ENCODE measurements at places on chromosomes 1 and 21. TPM values are rescaled to one million over a fixed set of nuclear protein-coding genes. Genes with fewer than 3 reads are reported as not detected.

The LRRC53 gene
- total RNA-seq = not detected

DNA sequence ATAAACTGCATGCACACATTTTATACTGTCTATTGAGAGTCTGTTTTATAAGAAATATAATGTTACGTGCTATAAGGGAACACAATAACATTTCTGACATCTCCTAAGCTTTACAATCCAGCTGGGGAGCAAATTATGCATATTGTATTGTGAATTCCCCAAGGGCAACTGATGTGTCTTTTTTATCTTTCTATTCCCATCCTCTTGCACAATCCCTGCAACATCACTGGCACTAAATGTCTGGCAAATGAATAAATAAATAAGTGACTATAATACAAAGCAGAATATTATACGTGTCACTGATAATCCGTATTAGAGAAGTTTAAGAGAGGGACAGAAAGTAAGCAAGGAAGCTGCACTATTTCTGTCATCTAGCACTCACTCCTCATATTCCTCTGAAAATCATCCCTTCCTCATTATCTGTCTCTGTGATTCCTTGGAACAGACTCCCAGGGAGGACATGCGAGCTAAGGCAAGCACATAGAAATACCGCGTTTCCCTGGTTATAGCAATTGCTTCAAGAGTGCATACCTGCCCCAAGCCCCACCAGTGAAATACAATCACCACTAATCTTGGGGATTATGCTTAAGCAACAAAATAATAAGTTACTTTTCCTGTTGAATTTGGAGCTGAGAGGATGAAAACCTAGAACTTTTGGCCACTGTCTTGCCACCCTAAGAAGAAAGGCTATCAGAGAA lies 205.4 kb downstream of the SMYD3 start:
- H3K4me3 ChIP-seq = no peak overlapping the region
- no peak overlapping the region for H3K27ac ChIP-seq
- DNase-seq = no peak
- H3K27me3 ChIP-seq = no peaks in the 10 kb centered on the region
- no peaks in the 10 kb centered on the region for H3K4me1 ChIP-seq

The SLC30A2 gene
- not detected for total RNA-seq

GRCh38 chr1:17045634-17046333 lies 8.0 kb downstream of the SDHB start:
- no peak for DNase-seq
- H3K4me1 ChIP-seq = no peaks in the 10 kb centered on the region
- H3K36me3 ChIP-seq = peaks cover 14% of the 10 kb centered on the region
- peak overlapping the region; percentile 3 for H3K27ac ChIP-seq

The B3GALT5 gene
- 23.8 TPM for total RNA-seq

DNA sequence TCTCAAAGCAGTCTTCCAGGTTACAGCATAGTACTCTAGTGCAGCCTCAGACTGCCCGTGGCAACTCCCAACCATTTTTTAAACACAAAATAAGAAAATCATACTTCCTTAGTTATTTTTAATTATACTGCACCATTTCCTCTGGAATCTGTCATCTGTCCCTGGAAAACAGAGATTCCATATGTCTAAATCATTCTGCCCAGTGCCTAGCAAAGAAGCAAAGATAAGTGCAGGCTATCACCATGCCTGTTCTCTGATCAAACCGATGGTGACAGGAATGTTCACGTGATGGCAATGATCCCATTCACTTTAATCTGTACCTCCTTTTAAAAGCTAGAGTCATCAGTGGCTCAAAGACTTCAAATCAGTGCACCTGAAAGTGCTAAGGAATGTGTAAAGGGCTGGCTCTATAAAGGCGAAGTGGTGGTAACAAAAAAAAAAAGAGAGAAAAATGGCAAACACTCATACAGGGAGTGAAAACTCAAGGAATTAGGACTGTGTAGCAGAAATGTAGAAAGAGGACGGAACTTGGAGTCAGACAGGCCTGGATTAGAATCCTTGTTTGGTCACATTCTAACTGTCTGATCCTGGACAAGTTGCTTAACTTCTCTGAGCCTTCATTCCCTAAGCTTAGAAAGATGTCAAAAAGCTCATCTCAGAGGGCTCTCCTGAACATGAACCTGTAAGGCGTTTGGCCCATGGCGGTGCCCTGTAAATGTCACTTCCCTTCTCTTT lies 9.9 kb upstream of the CCN1 start:
- H3K27me3 ChIP-seq = no peaks in the 10 kb centered on the region
- no peak overlapping the region for H3K27ac ChIP-seq
- H3K36me3 ChIP-seq = no peaks in the 10 kb centered on the region
- H3K4me3 ChIP-seq = no peak overlapping the region
- DNase-seq = peak; percentile 19

- H3K27me3 ChIP-seq = no peaks in the 10 kb centered on the region
- no peak overlapping the region for H3K4me3 ChIP-seq
- no peak for DNase-seq
- H3K4me1 ChIP-seq = peaks cover 3% of the 10 kb centered on the region
Measured at GRCh38 chr1:42214447-42214871, 49.9 kb upstream of the GUCA2A start.

The MARCKSL1 gene
- total RNA-seq = 557 TPM

- H3K27me3 ChIP-seq = no peaks in the 10 kb centered on the region
- no peak for DNase-seq
- no peak overlapping the region for H3K27ac ChIP-seq
- peaks cover 40% of the 10 kb centered on the region for H3K36me3 ChIP-seq
- H3K4me3 ChIP-seq = no peak overlapping the region
- no peaks in the 10 kb centered on the region for H3K4me1 ChIP-seq
Measured at GRCh38 chr1:11204396-11205190, 15.4 kb downstream of the ANGPTL7 start.

GRCh38 chr1:119541389-119541788 lies 34.4 kb downstream of the HSD3B1 start:
- no peak for DNase-seq
- no peak overlapping the region for H3K4me3 ChIP-seq
- H3K4me1 ChIP-seq = no peaks in the 10 kb centered on the region
- H3K27me3 ChIP-seq = no peaks in the 10 kb centered on the region
- H3K27ac ChIP-seq = no peak overlapping the region

DNA sequence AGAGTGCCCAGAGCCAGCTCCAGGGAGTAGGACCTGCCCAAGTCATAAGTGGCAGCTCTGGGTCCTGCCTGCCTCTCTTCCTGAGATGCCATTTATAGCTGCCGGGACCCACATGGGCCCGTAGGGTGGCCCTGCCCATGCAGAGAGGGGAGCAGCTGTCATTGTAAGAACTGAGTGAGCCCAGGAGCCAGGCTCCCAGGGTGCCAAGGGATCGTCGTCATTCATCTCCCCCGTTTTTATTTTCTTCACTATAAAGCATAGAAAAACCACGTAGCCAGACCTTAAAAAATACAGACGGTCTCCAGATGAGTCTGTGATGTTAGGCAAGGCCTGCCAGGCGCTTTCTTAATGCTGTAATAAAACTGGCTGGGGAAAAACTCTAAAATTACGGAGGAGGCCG lies 90.7 kb downstream of the IGSF21 start:
- H3K27me3 ChIP-seq = no peaks in the 10 kb centered on the region
- no peaks in the 10 kb centered on the region for H3K36me3 ChIP-seq
- H3K27ac ChIP-seq = no peak overlapping the region
- H3K4me3 ChIP-seq = no peak overlapping the region
- DNase-seq = no peak

DNA sequence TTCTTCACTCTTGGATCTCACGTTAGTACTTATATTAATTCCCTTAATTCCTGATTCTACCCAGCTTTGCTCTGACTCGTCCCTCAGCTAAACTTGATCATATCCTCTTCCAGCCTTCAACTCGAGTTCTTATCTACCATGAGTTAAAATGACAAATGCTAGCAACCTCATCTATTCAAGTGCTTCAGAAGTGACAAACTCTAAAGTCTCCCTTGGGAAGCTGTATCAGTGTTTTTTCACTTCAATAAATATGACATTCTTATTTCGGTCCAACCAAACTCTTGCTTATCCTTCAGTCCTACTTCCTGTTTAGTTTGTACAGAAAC lies 75.3 kb downstream of the FOXJ3 start:
- no peaks in the 10 kb centered on the region for H3K36me3 ChIP-seq
- H3K27ac ChIP-seq = no peak overlapping the region
- H3K4me1 ChIP-seq = no peaks in the 10 kb centered on the region
- no peak overlapping the region for H3K4me3 ChIP-seq
- no peaks in the 10 kb centered on the region for H3K27me3 ChIP-seq

- H3K4me1 ChIP-seq = no peaks in the 10 kb centered on the region
- no peaks in the 10 kb centered on the region for H3K27me3 ChIP-seq
- DNase-seq = peak; percentile 36
- H3K27ac ChIP-seq = no peak overlapping the region
- H3K36me3 ChIP-seq = no peaks in the 10 kb centered on the region
- no peak overlapping the region for H3K4me3 ChIP-seq
Measured at GRCh38 chr1:19825298-19825697, 10.2 kb upstream of the RNF186 start.

The DPT gene
- total RNA-seq = not detected

DNA sequence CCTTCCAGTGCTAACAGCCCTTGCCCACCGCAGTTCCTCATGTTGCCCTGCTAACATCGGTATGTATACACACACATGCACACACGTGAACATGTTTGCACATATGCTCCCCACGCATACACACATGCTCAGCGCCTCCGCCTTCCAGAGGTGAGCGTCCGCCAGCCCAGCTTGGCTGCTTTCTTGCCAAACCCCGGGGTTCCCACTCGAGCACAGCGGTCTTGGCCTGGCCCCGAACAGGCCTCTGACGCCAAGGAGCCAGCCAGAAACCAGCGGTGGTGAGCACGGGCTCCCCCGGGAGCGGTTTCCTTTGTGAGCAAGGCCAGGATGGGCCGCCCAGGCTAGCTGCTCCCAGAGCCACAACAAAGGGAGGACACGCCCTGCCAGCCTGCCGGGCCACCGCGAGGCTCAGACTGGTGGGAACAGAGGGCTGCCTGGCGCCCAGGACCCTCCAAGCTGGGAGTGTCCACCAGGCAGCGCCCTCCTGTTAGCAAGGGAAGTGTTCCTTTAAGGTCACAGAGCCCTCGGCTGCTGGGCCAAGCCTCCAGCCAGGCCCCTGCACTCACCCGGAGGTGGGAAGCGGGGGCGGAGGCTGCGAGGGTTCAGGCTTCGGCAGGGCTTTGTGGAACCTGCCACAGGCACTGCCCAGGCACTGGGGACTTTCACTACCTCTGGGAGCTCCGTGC lies 65.4 kb downstream of the ALPL start:
- peaks cover 5% of the 10 kb centered on the region for H3K4me1 ChIP-seq
- no peak overlapping the region for H3K27ac ChIP-seq
- peak; percentile 36 for DNase-seq
- no peaks in the 10 kb centered on the region for H3K27me3 ChIP-seq
- H3K4me3 ChIP-seq = no peak overlapping the region
- peaks cover 4% of the 10 kb centered on the region for H3K36me3 ChIP-seq

- H3K4me1 ChIP-seq = no peaks in the 10 kb centered on the region
- H3K27me3 ChIP-seq = no peaks in the 10 kb centered on the region
- DNase-seq = no peak
- no peaks in the 10 kb centered on the region for H3K36me3 ChIP-seq
Measured at GRCh38 chr1:223515926-223516325, 122.7 kb downstream of the CCDC185 start.

DNA sequence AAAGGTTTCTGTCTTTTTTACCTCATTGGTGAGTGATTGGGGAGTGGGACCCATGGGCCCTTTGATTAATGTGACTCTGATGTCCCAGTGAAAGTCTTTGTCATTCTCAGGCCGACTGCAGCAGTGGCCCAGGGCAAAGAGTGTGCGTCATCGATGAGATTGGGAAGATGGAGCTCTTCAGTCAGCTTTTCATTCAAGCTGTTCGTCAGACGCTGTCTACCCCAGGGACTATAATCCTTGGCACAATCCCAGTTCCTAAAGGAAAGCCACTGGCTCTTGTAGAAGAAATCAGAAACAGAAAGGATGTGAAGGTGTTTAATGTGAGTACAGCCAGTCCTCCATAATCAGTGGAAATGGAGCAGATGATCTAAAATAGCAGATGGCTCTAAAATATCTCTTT lies 19.4 kb downstream of the NTPCR start:
- H3K36me3 ChIP-seq = peaks cover 13% of the 10 kb centered on the region
- no peaks in the 10 kb centered on the region for H3K4me1 ChIP-seq
- H3K4me3 ChIP-seq = no peak overlapping the region

DNA sequence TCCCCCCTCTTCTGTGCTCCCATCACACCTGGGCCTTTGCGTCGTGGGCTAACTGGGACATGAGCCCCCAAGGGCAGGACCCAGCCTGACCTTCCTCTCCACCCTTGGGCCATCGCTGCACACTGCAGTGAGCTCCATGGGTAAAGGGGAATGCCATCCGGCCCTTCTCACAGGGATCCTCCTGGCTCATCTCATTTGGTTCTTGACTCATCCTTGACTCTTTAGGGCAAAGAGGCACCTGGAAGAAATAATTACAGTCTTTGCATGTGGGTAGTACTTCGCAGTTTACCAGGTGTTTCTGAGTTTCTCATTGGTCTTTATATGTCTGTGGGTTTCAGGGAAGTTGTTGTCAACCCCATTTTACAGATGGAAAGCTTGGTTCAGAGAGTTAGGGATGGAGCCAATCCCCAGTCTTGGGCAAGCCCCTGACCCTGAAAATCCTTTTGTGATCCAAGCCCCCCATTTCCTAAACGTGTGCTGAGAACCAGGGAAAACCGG lies 59.3 kb upstream of the ID3 start:
- peaks cover 17% of the 10 kb centered on the region for H3K27me3 ChIP-seq
- DNase-seq = no peak
- no peak overlapping the region for H3K27ac ChIP-seq

The LCE1E gene
- total RNA-seq = not detected

DNA sequence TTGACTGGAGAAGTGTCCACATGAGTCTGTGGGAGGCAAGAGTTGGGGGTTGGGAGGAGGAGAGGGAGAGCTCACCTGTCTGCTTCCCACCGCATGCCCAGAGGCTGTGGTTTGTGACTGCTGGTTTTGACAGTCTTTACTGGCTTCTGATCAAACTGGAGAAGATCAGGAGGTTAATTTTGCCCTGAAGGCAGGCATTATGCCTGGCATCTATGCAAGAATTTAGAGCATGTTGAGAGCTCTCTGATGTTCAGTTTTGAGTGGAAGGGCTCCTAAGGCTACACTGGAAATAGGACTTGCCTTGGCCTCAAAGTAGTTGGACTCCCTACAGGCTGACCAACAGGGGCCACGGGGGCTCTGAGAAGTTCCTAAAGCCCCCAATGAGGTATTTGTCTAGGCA lies 101.6 kb downstream of the TLR5 start:
- no peaks in the 10 kb centered on the region for H3K27me3 ChIP-seq
- DNase-seq = no peak
- H3K4me3 ChIP-seq = no peak overlapping the region
- H3K4me1 ChIP-seq = no peaks in the 10 kb centered on the region

The FAM76A gene
- total RNA-seq = 16.2 TPM

The PLA2G2E gene
- not detected for total RNA-seq

DNA sequence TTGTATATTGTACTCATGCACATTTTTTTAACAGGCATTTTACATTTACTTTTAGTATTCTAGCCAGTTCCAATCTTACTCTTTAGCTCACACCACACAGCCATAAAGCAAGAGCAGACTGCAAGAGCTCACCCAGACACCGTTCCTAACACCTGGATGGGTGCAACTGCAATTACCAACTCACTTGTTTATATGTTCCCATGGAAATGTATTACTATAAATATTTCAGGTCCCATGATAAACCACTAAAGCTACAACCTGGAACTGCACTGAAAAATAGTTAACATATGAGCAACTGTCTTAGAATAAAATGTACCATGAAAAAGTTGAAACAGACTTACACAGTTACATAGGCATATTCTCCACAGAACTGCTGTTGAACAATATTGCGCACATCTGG lies 30.8 kb downstream of the USP48 start:
- H3K27ac ChIP-seq = no peak overlapping the region
- no peak overlapping the region for H3K4me3 ChIP-seq
- no peak for DNase-seq
- H3K27me3 ChIP-seq = no peaks in the 10 kb centered on the region
- H3K4me1 ChIP-seq = no peaks in the 10 kb centered on the region
- H3K36me3 ChIP-seq = peaks cover 7% of the 10 kb centered on the region

GRCh38 chr1:180188091-180188506 lies 33.4 kb downstream of the QSOX1 start:
- no peak overlapping the region for H3K4me3 ChIP-seq
- H3K36me3 ChIP-seq = peaks cover 26% of the 10 kb centered on the region
- no peaks in the 10 kb centered on the region for H3K4me1 ChIP-seq
